Fibroblast of skin of right biceps (primary cell): ENCODE measurements at places on chromosomes 7 and 10.

GRCh38 chr7:8146106-8146787 lies 115.7 kb downstream of the ICA1 start:
- DNase-seq, result no peak

DNA sequence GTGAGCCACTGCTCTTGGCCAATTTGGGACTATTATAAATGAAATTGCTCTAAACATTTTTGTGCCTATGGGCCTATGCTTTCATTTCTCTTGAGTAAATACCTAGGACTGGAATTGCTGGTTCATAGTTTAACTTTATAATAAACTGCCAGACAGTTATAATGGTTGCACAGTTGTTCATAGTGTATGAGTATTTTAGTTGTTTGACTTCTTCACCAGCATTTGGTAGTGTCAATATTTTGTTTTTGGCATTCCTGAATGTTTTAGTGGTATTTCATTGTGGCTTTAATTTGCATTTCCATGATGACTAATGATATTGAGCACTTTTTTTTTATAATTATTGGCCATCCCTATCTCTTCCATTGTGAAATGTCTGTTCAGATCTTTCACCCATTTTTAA lies 29.5 kb downstream of the PLEKHA8 start:
- peak; percentile 47 for DNase-seq

GRCh38 chr10:83886871-83887270 lies 252.4 kb upstream of the GHITM start:
- no peak for DNase-seq

DNA sequence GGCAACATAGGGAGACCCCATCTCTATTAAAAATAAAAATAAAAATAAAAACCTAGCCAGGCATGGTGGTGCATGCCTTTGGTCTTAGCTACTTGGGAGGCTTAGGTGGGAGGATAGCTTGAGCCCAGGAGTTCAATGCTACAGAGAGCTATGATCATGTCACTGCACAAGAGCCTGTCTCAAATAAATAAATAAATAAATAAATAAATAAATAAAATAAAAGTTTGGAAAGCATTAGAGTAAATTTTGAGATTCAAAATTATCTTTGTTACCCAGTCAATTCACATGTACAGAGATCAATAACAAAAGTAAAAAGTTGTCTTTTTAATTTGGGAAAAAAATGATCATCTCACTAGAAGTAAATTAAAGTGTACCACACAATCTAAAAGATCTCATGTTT lies 255.8 kb upstream of the MYO3A start:
- no peak for DNase-seq

GRCh38 chr7:97576043-97576442 lies 155.8 kb upstream of the TAC1 start:
- no peak for DNase-seq

GRCh38 chr10:66862687-66863258 lies 63.1 kb upstream of the LRRTM3 start:
- DNase-seq, result peak; percentile 38

DNA sequence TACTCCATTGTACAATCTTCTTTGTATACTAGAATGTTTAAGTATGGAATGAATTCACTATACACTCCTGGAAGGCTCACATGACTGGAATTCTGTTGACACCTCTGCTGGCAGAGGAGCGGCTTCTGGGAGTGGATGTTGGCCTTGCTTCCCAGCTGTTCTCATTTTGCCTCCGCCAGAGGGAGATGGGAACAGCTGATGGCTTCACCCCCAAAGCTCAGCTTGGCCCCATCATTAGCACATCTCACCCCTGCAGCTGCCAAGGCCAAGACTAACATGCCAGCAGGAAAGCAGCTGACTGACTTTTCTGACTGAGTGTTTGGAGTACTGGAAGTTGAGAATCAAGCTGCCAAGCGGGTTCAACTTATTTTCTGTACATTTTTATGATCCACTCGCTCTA lies 15.1 kb downstream of the ADAM12 start:
- peak; percentile 49 for DNase-seq

DNA sequence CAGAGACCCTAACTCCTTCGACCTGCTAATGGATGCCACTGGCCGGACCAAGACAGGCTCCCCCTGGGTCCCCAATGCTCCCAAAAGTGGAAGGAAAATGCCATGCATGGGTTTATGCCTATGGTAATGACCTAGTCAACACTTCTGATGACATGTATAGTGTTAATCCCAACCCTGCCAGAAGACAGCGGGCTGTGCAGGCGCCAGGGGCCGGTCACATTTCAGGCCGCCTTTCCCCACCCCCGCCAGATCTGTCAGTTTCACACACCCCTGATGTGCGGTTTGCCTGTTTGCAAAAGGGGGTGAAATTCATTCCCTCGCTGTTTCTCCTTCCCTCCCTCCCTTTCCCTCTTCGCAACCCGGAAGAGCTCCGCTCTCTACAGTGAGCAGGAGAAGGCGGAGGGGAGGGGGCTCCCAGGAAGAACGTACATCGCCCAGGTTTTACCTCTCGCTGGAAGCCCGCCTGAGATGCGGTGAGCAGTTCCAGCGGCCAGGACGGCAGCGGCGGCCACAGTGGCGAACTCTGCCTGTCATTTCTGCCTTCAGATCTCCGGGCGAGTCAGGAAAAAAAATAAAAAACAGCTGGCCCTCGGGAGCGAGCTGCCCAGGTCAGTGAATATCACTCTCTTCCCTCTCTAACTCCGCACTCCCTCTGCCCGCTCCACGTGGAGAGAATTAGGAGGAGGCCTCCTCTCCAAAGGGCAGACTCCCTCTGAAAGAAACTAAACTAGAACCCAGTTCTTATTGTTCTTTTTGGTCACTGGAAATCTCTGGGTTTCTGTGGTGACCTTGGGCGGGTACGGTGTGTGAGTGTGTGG lies 9.4 kb upstream of the GATA3 start:
- DNase-seq, result no peak

DNA sequence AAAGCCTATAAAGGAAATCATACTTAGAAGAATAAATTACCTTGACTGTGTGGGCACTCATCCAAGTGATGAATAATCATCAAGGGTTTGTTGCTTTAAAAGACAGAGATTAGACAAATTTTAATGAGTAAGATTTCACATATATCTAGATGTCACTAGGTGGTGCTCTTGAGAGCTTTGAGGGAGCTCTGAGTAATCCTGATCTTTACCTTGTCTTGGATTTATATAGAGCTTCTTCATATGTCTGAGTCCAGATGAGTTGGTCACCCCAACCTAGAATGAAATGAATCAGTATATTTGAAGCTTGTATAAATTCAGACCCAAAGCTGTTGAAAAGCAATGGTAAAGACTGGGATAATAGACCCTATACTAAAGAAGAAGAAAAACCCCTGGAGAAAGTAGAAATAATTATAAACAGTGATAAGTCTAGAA lies 3.7 kb downstream of the AGR2 start:
- DNase-seq, result peak; percentile 84

- no peak for DNase-seq
These were observed 15.5 kb upstream of the JAZF1 start for GRCh38 chr7:28195910-28196620.

DNA sequence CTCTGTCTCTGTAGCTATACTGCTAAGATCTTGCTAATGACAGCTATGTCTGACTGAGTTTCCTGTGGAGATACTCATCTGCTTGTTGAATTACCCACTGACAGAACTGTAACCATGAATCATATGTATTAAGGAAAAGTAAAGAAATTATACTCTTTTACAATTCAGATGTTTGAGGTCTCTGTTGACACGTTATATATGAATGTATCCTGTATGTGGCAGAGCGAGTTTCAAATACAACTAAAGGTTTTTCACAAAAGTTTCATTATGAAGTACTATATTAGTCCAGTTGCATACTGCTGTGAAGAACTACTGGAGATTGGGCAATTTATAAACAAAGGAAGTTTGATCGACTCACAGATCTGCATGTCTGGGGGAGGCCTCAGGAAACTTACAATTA lies 232.5 kb downstream of the CDK14 start:
- DNase-seq, result peak; percentile 80

- no peak for DNase-seq
These were observed 32.0 kb upstream of the MXI1 start for GRCh38 chr10:110175406-110175805.
